NCI-H146 (cell line): ENCODE measurements at places on chromosomes 11 and 22.
A peak's percentile ranks its signal among the peaks of the same experiment; 100 is the strongest.

DNA sequence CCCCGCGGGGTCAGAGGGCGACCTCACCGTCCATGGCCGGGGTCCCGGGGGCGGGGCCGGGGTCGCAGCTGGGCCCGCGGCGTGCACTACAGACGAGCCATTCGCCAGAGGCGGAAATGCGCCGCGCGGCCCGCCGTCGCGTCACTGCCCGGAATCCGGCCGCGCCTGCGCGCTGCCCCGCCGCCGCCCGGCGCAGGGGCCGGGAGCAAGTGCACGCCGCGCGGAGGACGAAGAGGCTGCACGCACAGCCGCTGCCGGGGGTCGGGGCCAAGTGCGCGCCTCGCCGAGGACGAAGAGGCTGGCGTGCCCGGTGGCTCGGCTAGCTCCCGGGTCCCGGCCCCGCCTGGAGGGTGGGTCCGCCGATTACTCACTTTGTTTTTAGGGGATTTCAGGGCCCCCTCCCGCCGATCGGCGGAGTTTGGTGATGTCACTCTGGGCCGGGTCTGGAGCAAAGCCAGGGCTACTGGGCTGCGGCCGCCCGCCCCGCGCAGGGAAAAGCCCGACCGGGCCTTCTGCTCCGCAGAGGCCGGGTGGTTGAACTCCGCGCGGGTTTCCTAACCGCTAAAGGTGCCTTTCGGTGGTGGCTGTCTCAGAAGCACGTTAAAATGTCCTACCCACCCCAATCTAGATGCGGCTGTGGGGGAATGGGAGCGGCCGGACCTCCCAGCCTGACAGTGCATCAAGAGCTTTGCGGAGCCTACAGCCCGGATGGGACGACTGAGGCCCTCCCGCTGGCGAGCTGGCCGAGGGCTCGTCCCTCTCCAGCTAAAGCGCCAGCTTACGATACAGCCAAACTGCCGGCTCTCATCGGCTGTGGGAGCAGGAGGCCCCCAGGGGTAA is at the start of gene RELA:
TSS of gene RELA (minus strand) at position 118 of the 840 bp plus-strand sequence. CDS start at position 34, 84 bp downstream.
- DNase-seq = peak; percentile 81

GRCh38 chr11:9922806-9923205 is 258.9 kb downstream of the SWAP70 start:
- DNase-seq = no peak

DNA sequence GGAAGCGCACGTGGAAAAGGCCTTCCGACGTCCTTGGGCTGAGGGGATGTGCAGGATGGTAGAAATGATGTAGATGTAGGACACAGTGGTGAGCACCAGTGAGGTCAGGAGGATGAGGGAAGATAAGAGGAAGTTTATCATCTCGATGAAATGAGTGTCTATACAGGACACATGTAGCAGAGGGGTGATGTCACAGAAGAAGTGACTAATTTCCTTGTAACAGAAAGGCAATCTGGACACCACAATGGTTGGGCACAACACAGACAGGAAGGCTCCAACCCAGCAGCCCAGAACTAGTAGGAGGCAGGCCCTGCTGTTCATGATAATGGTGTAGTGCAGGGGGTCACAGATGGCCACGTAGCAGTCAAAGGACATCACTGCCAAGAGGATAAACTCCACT is 35.0 kb upstream of the OR6M1 start:
- DNase-seq = no peak

GRCh38 chr11:34799848-34800247 is 116.3 kb downstream of the APIP start:
- no peak for DNase-seq

DNA sequence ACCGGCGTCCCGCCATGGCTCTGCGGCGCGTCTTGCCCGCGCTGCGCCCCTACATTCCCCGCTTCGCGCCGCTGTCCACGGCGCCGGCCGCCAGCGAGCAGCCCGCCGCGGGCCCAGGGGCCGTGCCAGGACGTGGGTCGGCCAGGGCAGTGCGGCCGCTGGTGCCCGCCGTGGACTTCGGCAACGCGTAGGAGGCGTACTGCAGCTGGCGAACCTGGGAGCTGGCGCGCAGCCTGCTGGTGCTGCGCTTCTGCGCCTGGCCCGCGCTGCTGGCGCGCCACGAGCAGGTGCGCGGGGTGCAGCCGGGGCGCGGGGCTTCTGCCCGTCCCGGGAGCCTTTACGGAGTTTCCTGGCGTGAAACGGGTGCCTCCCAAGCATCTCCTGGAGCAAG is 20.1 kb downstream of the DGCR6L start:
- DNase-seq = peak; percentile 63

DNA sequence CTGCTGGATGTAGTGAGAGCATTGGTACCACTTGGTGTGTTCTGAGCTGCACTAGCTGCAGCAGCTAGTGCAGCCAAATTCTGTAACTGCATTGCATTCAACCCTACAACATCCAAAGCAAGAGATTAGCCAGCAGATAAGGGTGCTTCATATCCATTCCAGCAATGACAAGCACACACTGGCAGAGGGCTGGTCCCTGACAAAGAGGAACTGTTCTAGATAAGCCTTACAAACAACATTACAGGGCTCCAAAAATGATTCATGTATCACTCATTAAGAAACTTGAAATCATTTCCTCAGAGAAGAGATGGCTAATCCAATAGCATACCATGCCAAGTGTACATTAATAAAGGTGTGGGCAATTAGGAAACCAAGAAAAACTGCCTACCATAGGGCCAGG is 28.4 kb upstream of the RAPSN start:
- DNase-seq = no peak

GRCh38 chr22:45587638-45588505 is 83.8 kb upstream of the ATXN10 start:
- DNase-seq = no peak

GRCh38 chr11:7969756-7970646 is 4.8 kb upstream of the NLRP10 start:
- DNase-seq = no peak

DNA sequence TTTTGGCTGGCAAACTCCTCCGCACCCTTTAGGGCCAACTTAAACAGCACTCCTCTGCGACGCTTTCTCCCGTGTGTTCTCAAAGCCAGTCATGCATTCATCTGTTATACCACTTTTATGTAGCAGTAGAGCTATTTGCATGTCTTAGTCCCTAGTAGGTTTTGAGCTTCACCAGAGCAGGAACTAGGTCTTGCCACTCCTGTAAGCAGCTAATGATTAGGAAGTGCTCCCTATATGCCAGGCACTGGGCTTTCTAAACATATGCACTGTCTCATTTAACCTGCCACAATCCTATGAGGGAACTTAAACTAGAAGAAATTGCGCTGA is 180.8 kb downstream of the DBX1 start:
- DNase-seq = no peak

GRCh38 chr11:73114110-73114834 is 27.8 kb downstream of the FCHSD2 start:
- no peak for DNase-seq

GRCh38 chr11:40924915-40925314 is 534.5 kb downstream of the LRRC4C start:
- DNase-seq = no peak

DNA sequence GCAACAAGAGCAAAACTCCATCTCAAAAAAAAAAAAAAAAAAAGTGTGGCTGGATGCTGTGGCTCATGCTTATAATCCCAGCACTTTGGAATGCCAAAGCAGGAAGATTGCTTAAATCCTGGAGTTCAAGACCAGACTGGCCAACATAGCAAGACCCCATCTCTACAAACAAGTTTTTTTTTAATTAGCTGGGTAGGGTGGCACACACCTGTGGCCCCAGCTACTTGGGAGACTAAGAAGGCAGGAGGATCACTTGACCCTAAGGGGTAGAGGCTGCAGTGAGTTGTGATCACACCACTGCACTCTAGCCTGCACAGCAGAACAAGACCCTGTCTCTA is 19.0 kb upstream of the FEZ1 start:
- no peak for DNase-seq

DNA sequence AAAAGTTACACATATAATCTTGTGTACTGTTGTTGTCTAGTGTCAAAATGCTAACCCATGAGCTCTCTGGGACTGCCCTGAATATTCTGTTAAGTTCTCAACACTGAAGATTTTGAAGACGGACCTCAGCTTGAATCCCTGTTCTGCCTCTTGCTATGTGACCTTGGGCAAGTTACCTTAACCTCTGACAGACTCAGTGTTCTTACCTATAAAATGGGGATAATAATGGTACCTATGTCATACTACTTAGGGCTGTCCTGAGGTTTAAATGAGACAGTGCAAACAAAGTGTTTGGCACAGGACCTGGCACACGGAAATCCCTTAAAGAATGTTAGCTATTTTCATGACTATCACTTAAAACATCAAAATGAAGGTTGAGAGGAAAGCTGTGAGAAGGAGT is 11.3 kb downstream of the TMEM218 start:
- DNase-seq = no peak

DNA sequence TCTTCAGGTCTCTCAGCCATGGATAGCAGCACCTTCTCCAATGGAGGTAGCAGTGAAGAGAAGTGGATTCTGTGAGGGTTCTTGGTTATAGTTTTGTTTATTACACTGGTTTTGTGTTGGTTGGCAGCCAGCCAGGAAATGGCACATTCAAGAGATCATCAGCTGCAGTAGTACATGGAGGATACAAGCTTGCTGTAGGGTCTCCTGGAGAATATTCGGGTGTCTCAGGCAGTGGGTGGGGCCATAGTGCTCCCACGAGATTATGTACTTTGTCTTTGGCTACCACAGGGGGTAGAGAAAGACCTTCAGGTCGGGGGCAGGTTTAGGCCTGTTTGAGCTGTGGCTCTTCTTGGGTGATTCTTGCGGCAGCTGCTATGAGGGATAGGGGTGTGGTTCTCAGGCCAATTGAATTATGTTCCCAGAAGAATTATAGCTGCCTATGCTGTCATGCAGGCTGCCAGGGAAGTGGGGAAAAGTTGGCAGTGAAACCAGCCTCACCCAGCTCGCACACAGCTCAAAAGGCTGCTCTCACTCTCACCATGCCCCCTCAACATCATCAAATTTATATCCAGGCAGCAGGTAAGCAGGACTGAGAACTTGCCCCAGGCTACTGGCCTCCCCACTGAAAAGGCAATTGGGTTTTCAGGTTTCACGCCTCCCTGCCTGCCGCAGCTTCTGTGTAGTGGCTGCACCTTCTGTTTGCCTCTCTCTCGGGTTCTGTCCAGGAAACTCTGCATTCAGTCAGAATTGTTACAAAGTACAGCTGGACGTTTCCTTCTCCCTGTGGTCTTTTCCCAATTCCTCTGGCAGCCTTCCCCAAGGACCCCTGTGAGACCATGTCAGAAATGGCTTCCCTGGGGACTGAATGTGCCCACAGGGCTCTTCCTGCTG is 435.5 kb downstream of the LUZP2 start:
- DNase-seq = no peak

- no peak for DNase-seq
These were observed 31.9 kb downstream of the GDPD4 start for GRCh38 chr11:77269484-77270123.

DNA sequence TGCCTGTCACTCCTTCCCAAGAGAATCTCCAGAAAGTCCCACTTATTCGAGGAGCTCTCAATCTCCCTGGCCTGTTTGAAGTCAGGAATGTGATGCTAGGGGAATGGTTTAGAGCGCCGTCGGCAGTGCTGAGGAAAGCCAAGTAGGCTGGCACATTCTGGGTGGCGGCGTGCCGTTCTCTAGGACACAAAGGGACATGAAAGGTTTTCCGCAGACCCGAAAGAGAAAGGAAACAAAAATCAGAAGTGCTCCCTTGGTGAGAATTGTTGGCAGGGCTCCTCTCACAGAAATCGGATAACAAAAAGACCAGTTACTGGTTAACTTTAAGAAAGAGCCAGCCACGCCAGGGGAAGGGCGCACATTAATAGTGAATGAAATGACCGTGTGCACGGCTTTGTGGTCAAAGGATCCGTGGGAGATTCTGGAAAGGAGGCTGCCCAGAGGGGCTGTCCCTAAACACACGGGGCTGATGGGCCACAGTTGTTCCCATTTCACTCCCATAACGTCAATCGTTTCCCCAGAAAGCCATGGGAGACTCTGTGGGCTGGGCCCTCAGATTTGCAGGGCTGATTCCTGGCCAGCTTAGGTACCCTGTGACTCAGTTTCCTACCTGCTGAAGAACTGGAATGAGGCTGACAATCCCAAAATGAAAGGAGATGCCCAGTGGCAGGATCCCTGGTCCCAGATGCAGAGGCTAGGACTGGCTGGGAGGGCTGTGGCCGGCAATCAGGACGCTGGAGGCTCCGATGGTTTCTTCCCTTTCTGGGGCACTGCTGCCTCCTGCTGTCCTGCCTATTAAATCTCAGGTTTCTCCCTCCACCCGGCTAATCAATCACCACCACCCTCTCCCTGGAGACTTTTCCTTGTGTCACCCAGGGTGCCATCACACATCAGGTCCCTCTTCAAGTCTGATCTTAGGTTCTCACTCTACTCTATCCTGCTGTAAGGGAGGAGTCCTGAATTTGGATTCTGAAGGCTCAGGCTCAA is 82.3 kb downstream of the RCN1 start:
- peak; percentile 64 for DNase-seq

- no peak for DNase-seq
These were observed 14.3 kb downstream of the DGCR8 start for GRCh38 chr22:20094197-20094807.

GRCh38 chr11:78633516-78634310 is 59.0 kb upstream of the NARS2 start:
- no peak for DNase-seq

DNA sequence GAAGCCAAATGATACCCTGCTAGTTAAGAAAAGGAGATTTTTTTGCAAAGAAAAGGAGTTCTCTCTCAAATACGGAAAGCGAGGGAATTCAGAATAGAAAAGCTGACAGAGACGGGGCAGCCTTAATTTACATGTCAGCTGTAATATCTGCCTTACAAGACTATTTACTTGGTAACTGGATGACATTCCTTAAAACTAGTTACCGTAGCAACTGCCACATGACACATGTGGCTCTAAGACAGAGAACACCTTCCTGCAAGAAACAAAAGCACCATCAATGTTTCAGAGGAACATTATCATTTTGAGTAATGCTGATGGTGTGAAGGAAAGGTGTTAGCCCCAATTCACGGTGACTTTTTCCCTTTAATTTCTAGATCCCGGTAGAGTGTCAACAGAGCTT is 222.1 kb downstream of the LRRC4C start:
- DNase-seq = no peak

- DNase-seq = no peak
These were observed 29.4 kb upstream of the PISD start for GRCh38 chr22:31691408-31691807.

DNA sequence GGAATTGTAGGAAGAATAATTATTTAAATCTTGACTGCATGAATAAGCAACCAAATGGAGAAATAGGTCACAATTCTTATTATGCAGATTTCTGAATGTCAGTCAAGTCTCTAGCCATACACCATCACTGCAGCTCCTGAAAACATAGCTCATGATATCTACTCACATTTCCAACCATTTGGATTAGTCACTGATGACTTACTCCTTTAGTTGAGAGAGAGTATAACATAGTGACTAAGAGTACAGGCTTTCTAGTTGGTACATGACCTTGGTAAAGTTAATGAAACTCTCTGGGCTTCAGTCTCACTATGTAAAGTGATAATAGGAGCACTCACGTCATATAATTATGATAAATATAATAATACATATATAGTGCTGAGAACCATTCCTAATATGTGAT is 265.2 kb downstream of the KCNA4 start:
- no peak for DNase-seq
